ENCODE measurements at places on chromosomes 3 and 15. TPM values are rescaled to one million over a fixed set of nuclear protein-coding genes. Genes with fewer than 3 reads are reported as not detected.

FBXL22 gene
- 0.56 TPM for total RNA-seq

FSIP1 gene
- total RNA-seq = 1.4 TPM

DNA sequence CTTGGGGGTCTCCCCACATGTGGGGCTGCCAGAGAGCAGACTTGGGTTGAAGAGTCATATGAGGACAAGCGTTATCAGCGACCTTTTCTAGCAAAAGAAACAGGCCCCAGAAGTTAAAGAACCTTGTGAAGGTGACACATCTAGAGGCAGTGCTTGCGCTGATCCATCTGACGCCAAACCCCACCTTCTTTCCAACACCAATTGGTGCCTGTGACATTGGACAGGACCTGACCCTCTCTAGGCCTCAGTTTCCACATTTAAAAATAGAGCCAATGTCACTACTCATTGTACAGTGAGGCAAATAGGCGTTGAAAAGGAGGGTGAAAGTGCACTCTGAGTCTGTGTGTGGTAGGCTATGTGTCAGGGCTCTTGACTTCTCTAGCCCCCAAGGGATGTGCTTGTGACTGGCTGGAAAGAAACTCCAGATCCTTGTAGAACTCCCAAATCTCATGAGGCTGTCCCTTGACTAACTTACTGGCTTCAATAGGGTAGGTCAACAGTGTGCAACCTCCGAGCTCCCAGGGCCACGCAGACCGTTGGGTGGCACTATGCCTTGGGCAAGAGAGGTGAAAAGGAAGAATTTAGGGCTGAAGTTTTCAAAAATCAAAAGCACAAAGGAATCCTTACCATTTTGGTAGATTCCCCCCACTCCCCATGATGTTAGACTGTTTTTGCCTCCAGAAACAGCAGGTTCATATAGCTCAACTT is 666 bp upstream of the FAM219B start:
- peak overlapping the region; percentile 94 for H3K27ac ChIP-seq
- peaks cover 2% of the 10 kb centered on the region for H3K27me3 ChIP-seq
- H3K36me3 ChIP-seq = peaks cover 21% of the 10 kb centered on the region
- peaks cover 35% of the 10 kb centered on the region for H3K4me1 ChIP-seq

DNA sequence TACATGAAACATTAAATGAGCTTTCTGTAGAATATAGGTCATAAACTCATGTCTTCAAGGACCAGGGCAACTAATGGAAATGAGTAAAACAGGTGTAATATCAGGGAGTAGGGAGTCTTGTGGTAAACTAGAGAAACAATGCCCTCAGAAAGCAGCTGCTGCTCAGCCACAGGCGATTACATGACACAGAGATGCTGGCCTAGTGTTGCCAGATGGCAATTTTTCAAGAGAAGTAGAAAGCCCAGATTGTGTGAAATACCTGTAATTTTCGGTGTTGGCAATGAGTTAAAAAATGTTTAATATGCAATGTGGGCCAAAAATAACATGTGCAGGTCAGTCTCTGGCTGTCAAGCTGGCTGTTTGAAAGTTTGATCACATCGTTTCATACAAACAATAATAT is 23.4 kb downstream of the NCEH1 start:
- peaks cover 37% of the 10 kb centered on the region for H3K4me1 ChIP-seq
- no peak for DNase-seq
- H3K27me3 ChIP-seq = peaks cover 3% of the 10 kb centered on the region

- H3K27me3 ChIP-seq = peaks cover 8% of the 10 kb centered on the region
- H3K27ac ChIP-seq = no peak overlapping the region
- H3K36me3 ChIP-seq = no peaks in the 10 kb centered on the region
- H3K4me3 ChIP-seq = no peak overlapping the region
These were observed 25.5 kb downstream of the CCDC13 start for GRCh38 chr3:42747581-42747980.

Data from HFFc6 (cell line).